SJCRH30 (cell line): ENCODE measurements at places on chromosomes 3 and 15. TPM values are rescaled to one million over a fixed set of nuclear protein-coding genes. Genes with fewer than 3 reads are reported as not detected.

GRCh38 chr3:13188975-13189374 is 115.7 kb upstream of the IQSEC1 start:
- no peak overlapping the region for H3K27ac ChIP-seq
- peaks cover 21% of the 10 kb centered on the region; the same call in 1 of the 2 replicates for H3K27me3 ChIP-seq
- no peak overlapping the region for H3K4me3 ChIP-seq
- H3K36me3 ChIP-seq, result no peaks in the 10 kb centered on the region
- DNase-seq, result no peak

The TLR9 gene
- total RNA-seq, result not detected in 2 replicates

GRCh38 chr3:110932567-110932966 is 139.0 kb upstream of the NECTIN3 start:
- H3K4me3 ChIP-seq, result no peak overlapping the region
- H3K4me1 ChIP-seq, result no peaks in the 10 kb centered on the region
- H3K36me3 ChIP-seq, result no peaks in the 10 kb centered on the region
- no peaks in the 10 kb centered on the region for H3K27me3 ChIP-seq

DNA sequence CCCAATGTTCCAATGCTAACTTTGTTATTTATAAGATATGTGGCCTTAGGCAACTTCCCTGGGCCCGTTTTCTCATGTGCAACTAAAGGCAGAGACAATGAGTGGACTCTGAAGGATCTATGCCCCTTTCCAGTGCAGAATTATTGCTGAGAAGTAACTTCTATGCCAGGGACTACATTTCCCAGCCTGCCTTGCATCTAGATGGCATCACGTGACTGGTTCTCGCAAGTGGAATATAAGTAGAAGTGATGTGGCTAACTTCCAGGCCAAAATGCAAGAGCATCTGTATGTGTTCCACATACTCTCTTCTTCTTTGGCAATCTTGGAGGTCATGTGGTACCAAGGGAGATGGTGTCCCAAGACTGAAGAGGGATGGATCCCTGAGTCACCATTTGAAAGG is 674.4 kb downstream of the NTRK3 start:
- H3K4me1 ChIP-seq, result no peaks in the 10 kb centered on the region
- no peak overlapping the region for H3K27ac ChIP-seq
- H3K27me3 ChIP-seq, result no peaks in the 10 kb centered on the region

The GOLGA6L4 gene
- total RNA-seq, result 0.18 and 0.28 TPM in 2 replicates

- H3K36me3 ChIP-seq, result no peaks in the 10 kb centered on the region
- 0 out of 2 replicates have a peak overlapping the region, but pooled peaks have one; percentile 19 for H3K27ac ChIP-seq
- H3K27me3 ChIP-seq, result no peaks in the 10 kb centered on the region
- peaks cover 26% of the 10 kb centered on the region for H3K4me1 ChIP-seq
These were observed 46.0 kb downstream of the IGF2BP2 start for GRCh38 chr3:185778821-185779220.

The OXTR gene
- total RNA-seq, result 1.1 and 1.7 TPM in 2 replicates

DNA sequence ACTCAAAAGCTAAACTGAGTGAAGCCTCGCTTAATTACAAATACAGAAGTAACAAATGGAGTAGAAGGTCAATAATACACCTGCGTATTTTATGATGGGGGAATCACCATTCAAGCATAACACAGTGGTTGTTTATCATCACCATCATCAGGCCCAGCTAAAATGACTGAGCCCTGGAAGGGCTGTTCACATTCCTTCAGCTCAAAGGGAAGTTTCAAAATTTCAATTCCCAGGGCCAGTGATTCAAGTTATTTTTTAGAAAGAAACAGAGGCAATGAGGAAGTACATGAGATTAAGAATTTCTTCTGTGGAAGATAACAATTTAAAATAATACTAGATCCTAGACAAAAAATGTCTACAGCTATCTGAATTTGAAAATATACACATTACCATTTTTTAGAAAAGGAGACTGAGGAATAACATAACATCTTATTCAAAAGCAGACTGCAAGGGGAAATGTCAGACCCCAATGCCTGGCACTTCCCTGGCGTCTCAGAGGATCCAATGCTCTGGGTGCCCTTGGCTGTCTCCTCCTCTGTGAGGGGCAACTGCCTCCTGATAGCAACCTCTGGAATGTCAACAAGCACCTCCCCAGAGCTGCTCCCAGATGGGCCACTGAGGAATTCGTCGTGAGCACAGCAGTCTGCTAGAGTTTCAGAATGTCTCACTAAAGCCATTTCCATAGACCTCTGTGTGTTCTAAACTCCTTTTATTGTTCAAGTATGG is 22.8 kb downstream of the EHD4 start:
- no peaks in the 10 kb centered on the region for H3K27me3 ChIP-seq
- H3K27ac ChIP-seq, result peak overlapping the region; percentile 17; the same call in 1 of the 2 replicates
- DNase-seq, result no peak
- H3K4me3 ChIP-seq, result no peak overlapping the region
- H3K36me3 ChIP-seq, result peaks cover 31% of the 10 kb centered on the region; the same call in 1 of the 2 replicates
- peaks cover 45% of the 10 kb centered on the region for H3K4me1 ChIP-seq

GRCh38 chr3:54134155-54134554 is 11.8 kb downstream of the CACNA2D3 start:
- no peak for DNase-seq
- H3K4me1 ChIP-seq, result no peaks in the 10 kb centered on the region
- no peak overlapping the region for H3K27ac ChIP-seq

DNA sequence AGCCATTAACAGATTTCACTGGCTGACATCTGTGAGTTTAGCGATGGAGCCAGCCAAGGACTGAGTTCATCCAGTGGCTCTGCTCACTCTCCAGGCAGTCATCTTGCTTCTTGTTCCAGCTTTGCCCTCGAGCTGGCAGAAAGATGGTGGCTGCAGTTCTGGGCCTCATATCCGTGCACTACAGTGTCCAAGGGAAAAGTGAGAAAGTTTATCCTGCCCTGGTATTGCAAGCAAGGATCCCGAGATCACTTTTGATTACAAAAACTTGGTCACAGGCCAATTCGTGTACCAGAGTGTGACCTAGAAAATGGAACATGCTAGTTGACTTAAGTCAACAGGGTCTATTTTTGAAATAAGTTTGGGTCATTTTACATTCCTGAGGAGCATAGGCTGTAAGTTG is 288.0 kb upstream of the CHRM5 start:
- no peak overlapping the region for H3K4me3 ChIP-seq
- DNase-seq, result no peak
- peaks cover 25% of the 10 kb centered on the region for H3K36me3 ChIP-seq
- no peaks in the 10 kb centered on the region for H3K4me1 ChIP-seq

The PP2D1 gene
- total RNA-seq, result not detected in 2 replicates

The SGO1 gene
- 22.7 and 26.6 TPM in 2 replicates for total RNA-seq

The LYZL4 gene
- total RNA-seq, result not detected in 2 replicates

- no peak for DNase-seq
- H3K27ac ChIP-seq, result no peak overlapping the region
- no peak overlapping the region for H3K4me3 ChIP-seq
These were observed 557.7 kb upstream of the SGO1 start for GRCh38 chr3:20743553-20744321.

- no peak overlapping the region for H3K27ac ChIP-seq
- H3K4me3 ChIP-seq, result no peak overlapping the region
- no peaks in the 10 kb centered on the region for H3K36me3 ChIP-seq
These were observed 46.5 kb downstream of the CD86 start for GRCh38 chr3:122101646-122102045.

- no peaks in the 10 kb centered on the region for H3K4me1 ChIP-seq
- DNase-seq, result no peak
- no peak overlapping the region for H3K27ac ChIP-seq
- H3K4me3 ChIP-seq, result no peak overlapping the region
These were observed 103.2 kb upstream of the ONECUT1 start for GRCh38 chr15:52893338-52893737.

The NOX5 gene
- not detected in 2 replicates for total RNA-seq

The CCDC39 gene
- not detected in 2 replicates for total RNA-seq

The OIP5 gene
- 33.7 and 37.8 TPM in 2 replicates for total RNA-seq

DNA sequence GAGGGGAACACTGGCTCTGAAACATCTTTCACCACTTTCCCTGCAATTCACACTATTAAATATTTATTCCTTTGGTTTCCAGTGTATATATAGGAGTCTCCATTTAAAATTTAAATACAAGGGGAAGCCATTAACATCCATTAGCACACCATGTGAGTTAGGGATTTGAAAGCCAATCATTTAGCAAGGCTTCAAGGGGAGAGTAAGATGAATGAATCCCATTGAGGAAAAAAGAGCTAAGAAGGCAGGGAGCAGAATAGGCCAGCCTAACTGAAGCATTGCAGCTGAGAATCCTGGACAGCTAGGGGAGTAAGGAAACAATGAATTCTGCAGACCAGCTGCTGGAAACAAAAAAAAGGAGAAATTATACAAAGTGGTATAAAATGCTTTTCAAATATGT is 426.1 kb downstream of the IL5RA start:
- no peak overlapping the region for H3K27ac ChIP-seq
- H3K4me1 ChIP-seq, result no peaks in the 10 kb centered on the region
- no peaks in the 10 kb centered on the region for H3K36me3 ChIP-seq

The SCAANT1 gene
- not detected in 2 replicates for total RNA-seq

- H3K4me3 ChIP-seq, result no peak overlapping the region
- no peak overlapping the region for H3K27ac ChIP-seq
- DNase-seq, result no peak
- H3K4me1 ChIP-seq, result 0 out of 2 replicates have a peak, but pooled peaks cover 4% of the 10 kb centered on the region
- no peaks in the 10 kb centered on the region for H3K27me3 ChIP-seq
- H3K36me3 ChIP-seq, result no peaks in the 10 kb centered on the region
These were observed 28.3 kb upstream of the AP3B2 start for GRCh38 chr15:82737975-82738374.

The SCG5 gene
- 0.36 and 0.41 TPM in 2 replicates for total RNA-seq

- DNase-seq, result no peak
- H3K36me3 ChIP-seq, result peaks cover 2% of the 10 kb centered on the region; the same call in 1 of the 2 replicates
- no peak overlapping the region for H3K27ac ChIP-seq
These were observed 4.6 kb downstream of the VPS8 start for GRCh38 chr3:184816614-184817013.

- no peak for DNase-seq
- H3K4me3 ChIP-seq, result no peak overlapping the region
- H3K27ac ChIP-seq, result no peak overlapping the region
- no peaks in the 10 kb centered on the region for H3K27me3 ChIP-seq
- H3K36me3 ChIP-seq, result 0 out of 2 replicates have a peak, but pooled peaks cover 5% of the 10 kb centered on the region
These were observed 3.3 kb downstream of the SCAMP2 start for GRCh38 chr15:74869726-74870407.

DNA sequence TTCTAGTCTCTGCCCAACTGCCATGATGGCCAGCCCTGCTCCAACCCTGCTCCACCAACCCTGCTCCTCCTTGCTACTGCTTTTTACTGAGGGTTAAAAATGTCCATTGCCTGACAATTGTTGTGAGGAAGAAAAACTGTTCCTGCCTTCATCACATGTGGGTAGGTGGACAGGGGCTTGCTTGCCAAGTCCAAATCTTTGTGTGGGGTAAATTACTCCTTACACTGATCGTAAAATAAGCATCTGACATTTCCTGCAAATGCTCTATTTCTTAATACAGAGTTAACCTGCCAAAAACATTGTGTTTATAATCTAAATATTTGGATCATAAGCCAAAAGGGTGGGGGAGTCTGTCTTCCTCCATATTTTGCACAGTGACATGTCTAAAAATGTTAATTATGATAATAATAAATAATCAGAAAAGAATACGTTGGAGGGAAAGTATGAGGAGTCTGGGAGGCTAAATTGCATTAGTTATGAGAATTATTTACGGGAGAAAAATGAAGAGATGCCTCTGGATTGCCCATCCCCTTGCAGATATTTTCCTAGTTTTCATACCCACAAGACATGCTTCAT is 242.5 kb upstream of the TBL1XR1 start:
- no peak overlapping the region for H3K4me3 ChIP-seq
- DNase-seq, result no peak
- H3K4me1 ChIP-seq, result peaks cover 5% of the 10 kb centered on the region; the same call in 1 of the 2 replicates
- H3K27ac ChIP-seq, result no peak overlapping the region
- H3K27me3 ChIP-seq, result no peaks in the 10 kb centered on the region
- no peaks in the 10 kb centered on the region for H3K36me3 ChIP-seq

GRCh38 chr15:96351761-96352603 is 21.5 kb downstream of the NR2F2 start:
- H3K36me3 ChIP-seq, result peaks cover 5% of the 10 kb centered on the region; the same call in 1 of the 2 replicates
- peaks cover 4% of the 10 kb centered on the region; the same call in 1 of the 2 replicates for H3K4me1 ChIP-seq
- no peak overlapping the region for H3K4me3 ChIP-seq
- H3K27me3 ChIP-seq, result no peaks in the 10 kb centered on the region
- no peak for DNase-seq

GRCh38 chr15:78049691-78050440 is 27.6 kb downstream of the TBC1D2B start:
- DNase-seq, result no peak
- no peak overlapping the region for H3K4me3 ChIP-seq
- H3K27ac ChIP-seq, result no peak overlapping the region
- no peaks in the 10 kb centered on the region for H3K27me3 ChIP-seq
- H3K36me3 ChIP-seq, result peaks cover 48% of the 10 kb centered on the region

DNA sequence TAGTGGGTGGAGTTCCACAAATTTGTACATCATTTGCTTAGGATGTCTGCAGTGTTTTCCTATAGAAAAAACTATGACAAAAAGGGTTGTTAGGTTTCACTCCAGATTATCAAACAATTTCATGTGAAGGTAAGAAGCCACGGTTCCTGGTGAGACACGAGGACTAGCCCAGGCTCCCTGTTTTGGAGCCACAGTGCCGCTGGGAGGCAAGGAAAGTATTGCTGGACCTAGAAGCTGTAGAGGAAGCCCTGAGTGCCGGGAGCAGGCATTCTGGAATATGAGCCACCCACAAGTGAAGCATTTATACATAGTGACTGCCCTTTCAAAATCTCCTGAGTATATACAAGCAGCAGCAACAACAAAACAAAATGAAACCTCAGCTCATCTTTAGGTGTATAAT is 142.0 kb downstream of the GABRB3 start:
- no peaks in the 10 kb centered on the region for H3K4me1 ChIP-seq
- H3K27me3 ChIP-seq, result no peaks in the 10 kb centered on the region
- H3K27ac ChIP-seq, result no peak overlapping the region

DNA sequence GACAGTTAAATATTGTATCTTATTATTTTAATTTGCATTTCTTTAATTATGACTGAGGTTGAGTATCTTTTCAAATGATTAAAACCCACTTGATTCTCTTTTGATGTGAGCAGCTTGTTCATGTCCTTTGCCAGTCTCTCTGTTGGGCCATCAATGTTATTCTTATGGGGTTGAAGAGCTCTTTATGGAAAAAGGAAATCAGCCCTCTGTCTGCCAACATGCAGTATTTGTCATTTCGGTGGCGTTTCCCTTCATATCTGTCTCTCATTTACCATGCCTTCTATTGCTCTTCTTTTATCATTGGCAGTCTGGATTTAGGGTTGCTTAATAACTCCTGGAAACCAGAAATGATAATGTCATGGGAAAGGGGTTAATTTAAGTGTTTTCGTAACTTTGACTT is 340.7 kb upstream of the DNAJC19 start:
- no peaks in the 10 kb centered on the region for H3K4me1 ChIP-seq
- no peak overlapping the region for H3K4me3 ChIP-seq
- H3K36me3 ChIP-seq, result no peaks in the 10 kb centered on the region
- DNase-seq, result no peak
- H3K27me3 ChIP-seq, result no peaks in the 10 kb centered on the region

DNA sequence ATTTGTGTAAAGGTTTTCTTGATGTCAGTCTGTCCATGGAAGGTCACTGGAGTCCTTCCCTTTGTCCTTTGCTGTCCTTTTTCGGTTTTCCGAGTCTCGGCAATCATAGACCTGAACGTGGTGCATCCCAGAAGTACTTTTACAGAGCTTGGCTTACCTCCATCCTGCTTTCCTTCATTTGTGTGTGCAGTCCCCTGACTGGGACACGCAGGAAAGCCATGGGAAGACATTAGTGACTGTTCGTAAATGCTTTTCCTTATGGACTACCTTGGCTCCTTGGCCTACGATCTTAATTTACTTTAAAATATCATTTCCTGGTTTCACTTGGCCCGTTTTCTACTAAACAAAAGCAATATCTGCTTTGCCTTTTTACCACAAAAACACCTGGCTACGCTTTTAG is 328.4 kb upstream of the RARB start:
- no peaks in the 10 kb centered on the region for H3K4me1 ChIP-seq
- no peak overlapping the region for H3K27ac ChIP-seq
- H3K4me3 ChIP-seq, result no peak overlapping the region
- no peaks in the 10 kb centered on the region for H3K27me3 ChIP-seq
- DNase-seq, result no peak
